Lower lobe of right lung (tissue), 2 donors: ENCODE measurements at places on chromosomes 6 and 20. TPM values are rescaled to one million over a fixed set of nuclear protein-coding genes. Genes with fewer than 3 reads are reported as not detected.

DNA sequence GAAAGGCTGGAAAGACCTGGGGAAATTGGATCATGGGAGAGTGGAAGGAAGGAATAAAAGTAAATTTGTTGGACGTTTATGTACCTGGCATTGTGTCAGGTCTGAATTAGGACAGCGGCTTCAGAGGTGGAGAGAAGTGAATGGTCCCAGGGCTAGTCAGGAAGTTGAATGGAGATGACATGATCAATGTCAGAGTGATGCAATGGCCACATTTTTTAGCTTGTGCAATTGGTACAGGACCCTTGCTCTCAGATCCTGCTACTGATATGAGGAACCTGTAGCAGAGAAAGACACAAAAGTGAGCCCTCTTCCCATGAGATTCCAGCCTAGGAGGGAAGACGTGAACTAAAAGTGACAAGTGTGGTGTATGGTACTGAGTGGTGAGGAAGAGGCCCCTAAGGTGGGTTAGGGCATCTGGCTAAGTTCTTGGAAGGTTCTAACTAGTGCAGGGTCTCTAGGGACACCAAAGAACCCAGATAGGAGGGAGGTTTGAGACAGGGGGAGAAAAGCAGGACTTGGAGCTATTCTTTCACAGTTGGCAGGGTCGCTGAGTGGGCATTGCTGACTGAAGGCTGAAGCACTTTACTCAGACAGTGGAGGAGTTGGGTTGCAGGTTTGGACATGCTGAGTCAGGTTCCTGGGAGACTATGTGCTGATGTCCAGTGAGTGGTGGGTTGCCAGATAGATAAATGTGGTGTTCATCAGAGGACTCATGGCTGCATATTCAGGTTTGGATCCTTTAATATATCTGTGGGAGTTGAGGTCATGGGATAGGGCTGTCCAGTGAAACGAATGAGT, 266.1 kb upstream of the RNF24 start:
- H3K27me3 ChIP-seq, result peaks cover 7% of the 10 kb centered on the region
- no peak overlapping the region for H3K27ac ChIP-seq
- no peaks in the 10 kb centered on the region for H3K4me1 ChIP-seq
- no peaks in the 10 kb centered on the region for H3K36me3 ChIP-seq
- DNase-seq, result no peak

Gene OR12D3
- not detected for total RNA-seq

DNA sequence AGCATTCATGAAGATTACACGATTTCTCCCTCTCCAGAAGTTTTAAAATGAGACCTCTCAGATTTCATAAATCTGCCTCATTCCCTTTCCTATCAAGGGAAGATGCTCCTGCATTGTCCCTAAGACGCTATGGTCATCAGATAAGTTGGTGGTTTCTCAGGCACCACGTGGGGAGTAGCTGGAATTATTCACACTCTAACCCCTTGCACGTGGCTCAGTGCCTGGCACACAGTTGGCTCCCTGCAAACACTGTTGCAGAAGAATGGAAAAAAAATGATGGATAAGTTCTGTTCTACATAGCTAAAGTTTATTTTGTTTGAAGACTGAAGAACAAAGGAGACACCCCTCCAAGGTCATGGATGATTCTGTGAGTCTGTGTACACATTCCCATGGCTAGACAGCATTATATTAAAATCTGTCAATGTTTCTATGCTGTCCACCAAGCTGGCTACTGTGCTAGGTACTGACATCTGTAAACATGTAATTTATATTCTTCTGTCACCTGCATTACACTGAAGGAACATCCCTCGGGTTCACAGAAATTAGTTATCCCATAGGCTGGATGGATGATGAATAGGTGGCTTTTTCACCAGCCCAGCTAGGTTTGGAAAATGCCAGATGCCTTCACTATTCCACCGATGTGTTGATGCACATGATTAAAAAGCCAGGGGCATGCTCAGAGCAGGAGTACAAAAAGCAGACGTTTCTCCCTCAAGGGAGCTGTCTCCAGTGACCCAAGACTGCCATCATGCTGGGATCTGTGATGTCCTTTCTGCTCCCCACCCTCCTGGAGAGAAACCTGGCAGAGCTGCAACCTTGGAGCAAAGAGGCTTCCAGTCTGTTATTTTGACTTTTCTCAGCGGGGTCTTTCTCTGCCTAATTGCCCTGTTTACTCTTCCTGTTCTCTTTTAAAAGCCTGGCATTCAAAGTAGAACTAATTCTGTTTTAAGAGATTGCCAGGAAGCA, 610.5 kb downstream of the UTRN start:
- H3K4me1 ChIP-seq, result no peaks in the 10 kb centered on the region
- DNase-seq, result no peak
- H3K36me3 ChIP-seq, result no peaks in the 10 kb centered on the region
- no peak overlapping the region for H3K27ac ChIP-seq
- H3K4me3 ChIP-seq, result no peak overlapping the region
- no peaks in the 10 kb centered on the region for H3K27me3 ChIP-seq

DNA sequence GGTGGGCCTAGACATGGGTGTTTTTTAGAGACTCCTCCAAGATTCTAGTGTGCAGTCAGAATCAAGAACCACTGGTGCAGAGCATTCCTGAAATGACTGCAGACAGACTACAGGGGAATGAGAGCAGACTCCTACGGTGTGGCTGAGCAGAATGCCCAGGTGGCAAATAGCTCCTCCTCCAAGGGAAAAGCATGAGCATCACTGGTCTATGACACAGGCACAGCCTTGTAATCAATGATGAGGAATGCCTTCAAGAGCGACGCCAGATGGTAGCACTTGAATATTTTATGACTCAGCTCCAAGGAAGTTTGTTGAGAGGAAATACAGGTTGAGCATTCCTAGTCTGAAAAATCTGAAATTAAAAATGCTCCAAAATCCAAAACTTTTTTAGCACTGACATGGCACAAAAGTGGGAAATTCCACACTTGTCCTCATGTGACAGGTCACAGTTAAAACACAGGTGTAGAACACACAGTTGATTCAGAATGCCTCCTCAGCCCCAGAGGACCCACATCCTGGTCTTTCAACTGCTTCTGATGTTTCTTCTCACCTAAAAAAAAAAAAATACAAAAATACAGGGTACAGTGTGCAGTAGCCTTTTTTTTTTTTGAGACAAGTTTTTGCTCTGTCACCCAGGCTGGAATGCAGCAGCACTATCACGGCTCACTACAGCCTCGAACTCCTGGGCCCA, 10.6 kb upstream of the FAM8A1 start:
- DNase-seq, result no peak
- H3K4me1 ChIP-seq, result peaks cover 10% of the 10 kb centered on the region
- no peaks in the 10 kb centered on the region for H3K36me3 ChIP-seq
- H3K27me3 ChIP-seq, result no peaks in the 10 kb centered on the region
- H3K4me3 ChIP-seq, result no peak overlapping the region
- no peak overlapping the region for H3K27ac ChIP-seq

DNA sequence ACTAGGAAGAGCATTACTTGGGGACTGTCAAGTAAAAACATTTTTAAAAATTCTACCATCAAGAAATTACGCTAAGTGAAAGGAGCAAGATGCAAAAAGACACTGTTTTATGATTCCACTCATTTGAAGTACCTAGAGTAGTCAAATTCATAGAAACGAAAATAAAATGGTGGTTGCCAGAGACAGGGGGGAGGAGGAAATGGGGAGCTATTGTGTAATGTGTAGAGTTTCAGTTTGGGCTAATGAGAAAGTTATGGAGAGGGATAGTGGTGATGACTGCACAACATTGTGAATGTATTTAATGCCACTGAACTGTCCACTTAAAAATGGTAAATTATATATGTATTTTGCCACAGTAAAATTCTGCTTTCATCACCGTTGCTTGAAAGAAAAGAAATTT, 83.8 kb downstream of the UST start:
- H3K27me3 ChIP-seq, result no peaks in the 10 kb centered on the region
- H3K4me3 ChIP-seq, result no peak overlapping the region
- no peak overlapping the region for H3K27ac ChIP-seq
- DNase-seq, result no peak
- H3K4me1 ChIP-seq, result no peaks in the 10 kb centered on the region

- peak overlapping the region; percentile 18 for H3K27ac ChIP-seq
- DNase-seq, result no peak
- H3K4me3 ChIP-seq, result no peak overlapping the region
- peaks cover 16% of the 10 kb centered on the region for H3K27me3 ChIP-seq
- peaks cover 17% of the 10 kb centered on the region for H3K4me1 ChIP-seq
- H3K36me3 ChIP-seq, result peaks cover 32% of the 10 kb centered on the region
These were observed 39.7 kb downstream of the SIRPA start for GRCh38 chr20:1934721-1935573.

Gene HLA-DMB
- 208 TPM for total RNA-seq

DNA sequence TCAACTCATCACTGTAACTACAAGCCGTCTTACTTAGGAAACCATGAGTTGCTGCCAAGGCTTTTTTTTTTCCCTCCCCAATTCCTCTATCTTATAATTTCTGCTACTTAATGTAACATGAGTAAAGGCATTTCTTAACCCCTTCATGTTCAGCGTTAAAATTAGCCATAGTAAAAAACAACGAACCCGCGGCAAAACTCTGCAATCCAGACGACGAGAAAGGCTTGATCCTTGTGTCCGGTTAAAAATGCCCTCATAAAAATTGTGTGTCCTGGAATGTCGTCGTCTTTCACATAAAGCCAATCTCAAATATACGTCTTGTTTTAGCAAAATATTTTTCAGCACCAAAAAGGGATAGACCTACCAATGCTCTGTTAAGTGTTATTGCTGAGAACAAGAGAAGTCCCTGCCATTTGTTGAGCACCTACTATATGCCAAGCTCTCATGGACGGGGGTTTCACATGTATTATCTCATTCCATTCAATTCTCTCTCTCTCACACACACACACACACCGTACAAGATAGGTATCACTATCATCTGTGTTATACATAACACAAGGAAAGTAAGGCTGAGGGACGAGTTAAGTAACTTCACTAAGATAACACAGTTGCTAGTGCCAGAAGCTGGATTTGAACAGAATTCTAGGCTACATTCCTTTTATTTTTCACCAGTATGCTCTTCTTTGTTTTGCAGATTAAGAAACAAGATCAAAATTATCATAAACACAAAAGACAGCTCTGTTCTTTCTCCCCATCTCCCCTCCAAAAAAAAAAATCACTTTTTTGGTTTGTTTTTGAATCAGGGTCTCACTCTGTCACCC, 683 bp upstream of the ARHGAP18 start:
- peaks cover 25% of the 10 kb centered on the region for H3K4me1 ChIP-seq
- no peaks in the 10 kb centered on the region for H3K36me3 ChIP-seq
- DNase-seq, result no peak
- peak overlapping the region; percentile 67 for H3K4me3 ChIP-seq
- H3K27ac ChIP-seq, result peak overlapping the region; percentile 84
- no peaks in the 10 kb centered on the region for H3K27me3 ChIP-seq
